ENCODE measurements at places on chromosomes 2 and 18. TPM values are rescaled to one million over a fixed set of nuclear protein-coding genes. Genes with fewer than 3 reads are reported as not detected.

PRKAG3 gene
- not detected for total RNA-seq

OBSL1 gene
- 39.9 TPM for total RNA-seq

HOXD9 gene
- not detected for total RNA-seq

WNT10A gene
- not detected for total RNA-seq

CAPN14 gene
- 1.4 TPM for total RNA-seq

NCKAP5 gene
- 14.0 TPM for total RNA-seq

GLS gene
- 207 TPM for total RNA-seq

BOLL gene
- total RNA-seq: not detected

FOSL2 gene
- 6.2 TPM for total RNA-seq

DNER gene
- total RNA-seq: 86.7 TPM

CFAP65 gene
- total RNA-seq: 0.16 TPM

PLB1 gene
- total RNA-seq: 2.3 TPM

CXCR1 gene
- total RNA-seq: not detected

VWC2L gene
- 20.9 TPM for total RNA-seq

OR6B2 gene
- not detected for total RNA-seq

DOK6 gene
- 91.4 TPM for total RNA-seq

ADNP2 gene
- total RNA-seq: 26.0 TPM

IL36B gene
- total RNA-seq: not detected

PMAIP1 gene
- total RNA-seq: 1.4 TPM

CHPF gene
- 25.9 TPM for total RNA-seq

All from occipital lobe (tissue), 3 donors.